Dorsolateral prefrontal cortex (tissue), 122 donors: ENCODE measurements at places on chromosomes 11 and 22.

GRCh38 chr22:20940904-20941385, 23.7 kb downstream of the CRKL start:
- DNase-seq = peak; percentile 4

GRCh38 chr22:47395481-47395880, 633.0 kb downstream of the TBC1D22A start:
- no peak for DNase-seq

GRCh38 chr11:64355078-64355940, 3.7 kb upstream of the RPS6KA4 start:
- DNase-seq = peak; percentile 80

DNA sequence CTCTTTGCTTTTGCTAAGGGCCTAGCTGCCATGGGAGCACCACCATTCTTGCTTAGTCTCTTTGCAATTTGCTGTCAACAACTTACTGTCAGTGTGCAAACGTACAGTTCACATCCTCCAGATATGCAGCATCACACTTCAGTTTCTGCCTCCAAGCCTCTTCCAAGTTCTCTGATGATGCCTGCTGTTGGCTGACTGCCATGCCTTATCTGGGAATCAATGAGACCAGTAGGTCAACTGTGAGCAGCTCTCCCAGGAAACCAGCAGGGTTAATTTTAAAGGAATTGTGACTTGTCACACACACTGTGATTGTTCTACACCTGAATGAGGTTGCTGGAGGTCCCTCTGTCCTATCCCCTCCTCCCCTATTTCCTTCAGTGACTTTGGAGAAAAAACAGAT, 56.0 kb downstream of the COPB1 start:
- DNase-seq = no peak

- peak; percentile 72 for DNase-seq
Measured at GRCh38 chr11:129143335-129143734, 48.8 kb downstream of the ARHGAP32 start.

DNA sequence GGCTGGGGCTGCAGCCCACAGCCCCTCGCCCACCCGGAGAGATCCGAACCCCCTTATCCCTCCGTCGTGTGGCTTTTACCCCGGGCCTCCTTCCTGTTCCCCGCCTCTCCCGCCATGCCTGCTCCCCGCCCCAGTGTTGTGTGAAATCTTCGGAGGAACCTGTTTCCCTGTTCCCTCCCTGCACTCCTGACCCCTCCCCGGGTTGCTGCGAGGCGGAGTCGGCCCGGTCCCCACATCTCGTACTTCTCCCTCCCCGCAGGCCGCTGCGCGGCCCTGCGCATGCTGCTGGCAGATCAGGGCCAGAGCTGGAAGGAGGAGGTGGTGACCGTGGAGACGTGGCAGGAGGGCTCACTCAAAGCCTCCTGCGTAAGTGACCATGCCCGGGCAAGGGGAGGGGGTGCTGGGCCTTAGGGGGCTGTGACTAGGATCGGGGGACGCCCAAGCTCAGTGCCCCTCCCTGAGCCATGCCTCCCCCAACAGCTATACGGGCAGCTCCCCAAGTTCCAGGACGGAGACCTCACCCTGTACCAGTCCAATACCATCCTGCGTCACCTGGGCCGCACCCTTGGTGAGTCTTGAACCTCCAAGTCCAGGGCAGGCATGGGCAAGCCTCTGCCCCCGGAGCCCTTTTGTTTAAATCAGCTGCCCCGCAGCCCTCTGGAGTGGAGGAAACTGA, 731 bp downstream of the GSTP1 start:
- DNase-seq = no peak

- DNase-seq = no peak
Measured at GRCh38 chr11:8886322-8886721, 24.7 kb upstream of the AKIP1 start.

GRCh38 chr11:34840736-34841386, 75.3 kb downstream of the APIP start:
- DNase-seq = no peak

DNA sequence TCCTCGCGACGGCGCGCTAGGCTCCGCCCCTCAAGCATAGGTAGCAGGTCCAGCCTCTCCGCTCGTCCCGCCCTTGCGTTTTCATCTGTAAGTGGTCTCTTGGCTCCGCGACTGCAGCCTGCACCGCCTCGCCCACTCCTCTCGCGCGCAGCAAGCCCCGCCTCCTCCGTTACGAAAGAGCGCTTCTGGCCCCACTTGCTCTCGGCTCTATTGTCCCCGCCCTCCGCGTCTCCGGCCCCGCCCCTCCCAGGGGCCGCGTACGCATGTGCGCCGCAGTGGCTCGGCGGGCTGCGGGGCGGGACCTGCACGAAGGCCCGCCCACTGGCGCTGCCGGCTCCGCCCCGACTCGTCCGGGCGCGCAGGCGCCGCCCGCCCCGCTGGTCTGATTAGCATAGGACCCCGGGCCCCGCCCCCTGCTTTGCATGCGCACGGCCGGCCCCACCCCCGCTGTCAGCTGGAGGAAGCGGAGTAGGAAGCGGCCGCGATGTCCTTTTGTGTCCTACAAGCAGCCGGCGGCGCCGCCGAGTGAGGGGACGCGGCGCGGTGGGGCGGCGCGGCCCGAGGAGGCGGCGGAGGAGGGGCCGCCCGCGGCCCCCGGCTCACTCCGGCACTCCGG, at the start of gene ESRRA:
Gene ESRRA (plus strand): TSS at position 450 of the 616 bp plus-strand sequence. CDS start 1,656 bp downstream, outside the sequence.
- DNase-seq = peak; percentile 99
